ENCODE measurements at places on chromosomes 11 and 22.
A peak's percentile ranks its signal among the peaks of the same experiment; 100 is the strongest.

DNA sequence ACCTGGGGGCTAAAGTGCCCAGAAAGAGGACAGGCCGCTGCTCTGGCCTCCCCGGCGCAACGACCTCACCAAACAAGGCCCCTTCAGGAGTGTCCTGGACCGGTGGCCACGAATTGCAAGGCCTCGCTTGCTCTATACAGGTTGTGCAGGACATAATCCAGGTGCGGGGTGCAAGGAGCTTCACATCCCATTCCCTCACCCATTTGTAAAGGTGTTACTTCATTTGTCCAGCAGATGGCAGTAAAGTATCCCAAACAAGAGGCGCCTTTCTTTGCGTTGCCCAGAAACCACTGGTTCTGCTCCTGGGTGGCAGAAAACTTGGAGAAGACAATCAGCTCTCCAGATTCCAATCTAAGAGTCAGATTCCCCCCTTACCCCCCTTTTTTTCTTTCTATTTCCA is 35.9 kb upstream of the PRDM11 start:
- DNase-seq = no peak

DNA sequence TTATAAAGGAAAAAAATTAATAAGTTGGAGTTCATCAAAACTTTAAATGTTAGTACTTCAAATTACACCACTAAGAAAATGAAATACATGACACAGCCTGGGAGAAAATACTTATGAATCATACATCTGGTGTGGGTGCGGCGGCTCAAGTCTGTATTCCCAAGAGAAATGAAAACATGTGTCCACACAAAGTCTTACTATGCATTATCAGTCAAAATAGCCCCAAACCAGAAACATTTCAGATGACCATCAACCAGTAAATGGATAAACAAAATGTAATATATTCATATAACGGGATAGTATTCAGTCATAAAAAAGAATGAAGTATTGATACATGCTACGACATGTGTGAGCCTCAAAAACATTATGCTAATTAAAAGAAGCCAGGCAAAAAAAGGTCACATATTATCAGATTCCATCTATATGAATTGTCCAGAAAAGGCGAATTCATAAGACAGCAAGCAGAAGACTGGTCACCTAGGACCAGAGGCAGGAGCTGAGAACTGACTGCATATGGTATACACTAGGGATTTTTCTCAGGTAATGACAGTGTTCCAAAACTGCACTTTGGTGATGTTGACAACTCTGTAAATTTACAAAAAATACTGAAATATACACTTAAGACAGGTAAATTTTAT is 5.3 kb upstream of the AKIP1 start:
- DNase-seq = peak; percentile 61

DNA sequence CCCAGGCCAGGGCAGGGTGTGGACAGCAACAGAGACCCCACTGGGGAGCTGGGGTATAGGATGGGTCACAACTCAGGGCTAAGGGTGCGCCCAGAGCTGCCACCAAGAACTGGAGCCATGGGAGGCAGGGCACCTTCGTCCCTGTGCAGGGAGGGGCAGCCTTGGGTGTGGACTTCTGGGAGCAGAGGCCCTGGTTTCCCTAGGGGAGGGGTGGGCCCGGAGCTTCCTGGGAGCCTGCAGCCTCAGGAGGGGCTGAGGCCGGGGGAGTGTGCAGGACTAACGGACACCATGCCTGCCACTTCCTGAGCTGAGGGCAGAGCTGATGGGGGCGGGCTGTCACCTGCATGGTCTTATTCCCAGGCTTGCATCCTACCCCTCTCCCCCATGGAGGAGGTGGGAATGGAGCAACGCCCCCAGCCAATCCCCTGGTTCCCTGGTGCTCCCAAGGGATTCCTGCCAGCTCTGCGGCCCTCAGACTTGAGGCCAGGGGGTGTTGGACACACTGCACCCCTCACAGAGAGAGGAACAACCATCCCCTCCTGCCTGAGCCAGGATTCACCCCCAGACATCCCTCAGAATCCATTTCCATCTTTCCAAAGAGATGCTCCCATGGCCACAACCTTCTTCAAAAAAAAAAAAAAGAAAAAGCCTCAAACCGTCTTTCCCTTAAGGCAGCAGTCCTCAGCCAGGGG is 225.7 kb downstream of the CTTN start:
- no peak for DNase-seq

- DNase-seq = no peak
These were observed 206.2 kb upstream of the LRRC4C start for GRCh38 chr11:41665441-41666360.

DNA sequence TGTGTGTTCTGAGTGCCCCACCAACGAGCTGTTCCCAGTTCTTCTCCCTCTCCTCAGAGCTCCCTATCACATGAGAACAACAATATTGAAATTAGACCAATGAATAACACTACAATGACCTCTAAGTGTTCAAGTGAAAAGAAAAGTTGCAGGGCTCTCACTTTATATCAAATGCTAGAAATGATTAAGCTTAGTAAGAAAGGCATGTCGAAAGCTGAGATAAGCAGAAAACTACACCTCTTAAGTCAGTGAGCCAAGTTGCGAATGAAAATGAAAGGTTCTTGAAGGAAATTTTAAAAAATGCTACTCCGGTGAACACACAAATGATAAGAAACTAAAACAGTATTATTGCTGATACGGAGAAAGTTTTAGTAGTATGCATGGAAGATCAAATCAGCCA is 199.8 kb downstream of the GUCY1A2 start:
- no peak for DNase-seq

GRCh38 chr22:21444701-21445436 is 22.3 kb upstream of the TMEM191C start:
- no peak for DNase-seq

GRCh38 chr11:71992136-71992730 is 6.5 kb upstream of the IL18BP start:
- DNase-seq = no peak

DNA sequence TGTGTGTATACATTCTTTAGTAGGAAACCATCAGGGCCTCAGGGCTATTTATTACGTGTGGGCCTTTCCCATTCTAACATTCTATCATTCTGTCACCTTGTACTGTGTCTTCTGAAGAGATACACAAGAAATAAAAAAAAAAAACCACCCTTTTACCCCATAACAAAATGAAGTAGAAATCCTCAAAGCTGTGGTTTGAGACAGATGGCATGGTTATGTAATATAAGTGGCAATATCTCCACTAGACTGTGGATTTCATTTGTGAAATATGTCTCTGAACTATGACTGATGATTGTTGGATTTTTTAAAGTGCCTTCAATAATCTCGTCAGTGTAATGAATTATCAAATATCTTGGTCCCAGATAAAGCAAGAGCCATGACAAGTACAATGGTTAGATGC is 150.0 kb upstream of the BLID start:
- DNase-seq = no peak

DNA sequence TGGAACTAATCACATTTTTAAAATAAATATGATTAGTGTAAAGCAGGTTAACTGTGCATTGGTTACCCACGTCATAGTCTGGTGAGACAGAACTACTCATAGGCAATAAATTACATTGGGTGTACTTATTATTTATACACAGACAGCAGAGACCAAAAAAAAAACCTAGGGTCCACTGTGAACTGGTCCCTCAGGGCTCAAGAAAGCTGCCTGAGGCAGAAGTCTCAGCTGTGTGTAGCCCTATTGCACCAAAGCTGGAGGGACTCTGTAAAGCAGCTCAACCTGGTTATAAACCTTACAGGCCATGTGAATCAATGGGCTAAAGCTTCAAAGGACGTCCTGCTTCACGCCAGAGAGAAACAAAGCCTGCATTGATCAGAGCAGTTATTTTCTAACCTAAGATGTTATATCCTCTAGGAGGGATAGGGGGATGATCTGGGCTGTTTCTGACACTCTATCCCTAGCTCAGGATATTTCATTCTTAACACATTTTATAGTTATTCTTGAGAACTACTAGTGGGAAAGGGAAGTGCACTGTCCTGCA is 432.2 kb upstream of the ANO3 start:
- no peak for DNase-seq

DNA sequence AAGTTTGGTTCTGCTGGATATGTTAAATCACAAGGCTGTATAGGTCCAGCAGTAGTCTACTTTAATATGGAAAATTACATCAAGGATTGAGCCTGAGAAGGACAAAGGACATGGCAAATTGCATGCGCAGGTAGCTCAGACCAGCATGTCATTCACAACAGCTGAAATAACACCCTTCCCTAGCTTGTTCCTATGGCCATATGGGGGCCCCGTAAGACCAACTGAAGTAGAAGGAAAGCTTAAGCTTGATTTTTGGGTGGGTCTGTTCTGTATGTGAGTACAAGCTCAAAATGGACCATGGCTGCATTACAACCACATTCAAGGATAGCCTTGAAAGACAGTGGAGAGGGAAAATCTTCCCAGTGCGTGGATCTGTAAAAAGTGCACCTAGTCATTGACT is 20.6 kb upstream of the PDE3B start:
- DNase-seq = no peak

- DNase-seq = no peak
These were observed 24.8 kb upstream of the TTC12 start for GRCh38 chr11:113289431-113290187.

- no peak for DNase-seq
These were observed 537.6 kb downstream of the TBC1D22A start for GRCh38 chr22:47299863-47300697.

DNA sequence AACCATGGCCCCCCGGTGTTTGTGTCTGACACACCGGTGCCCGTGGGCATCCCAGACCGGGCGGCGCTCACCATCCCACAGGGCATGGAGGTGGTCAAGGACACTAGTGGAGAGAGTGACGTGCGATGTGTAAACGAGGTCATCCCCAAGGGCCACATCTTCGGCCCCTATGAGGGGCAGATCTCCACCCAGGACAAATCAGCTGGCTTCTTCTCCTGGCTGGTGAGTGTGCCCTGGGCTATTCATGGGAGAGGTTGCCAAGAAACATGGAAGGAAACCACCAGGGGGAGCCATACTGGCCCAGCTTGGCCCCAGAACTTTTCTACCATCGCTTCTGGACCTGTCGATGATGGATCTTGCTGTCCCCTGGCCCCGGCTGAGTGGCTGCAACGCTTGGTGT is 36.5 kb downstream of the PRDM11 start:
- DNase-seq = no peak

GRCh38 chr11:69138265-69138664 is 17.5 kb upstream of the SMIM38 start:
- DNase-seq = no peak

- no peak for DNase-seq
These were observed 73.9 kb upstream of the SEZ6L start for GRCh38 chr22:26095256-26095956.

DNA sequence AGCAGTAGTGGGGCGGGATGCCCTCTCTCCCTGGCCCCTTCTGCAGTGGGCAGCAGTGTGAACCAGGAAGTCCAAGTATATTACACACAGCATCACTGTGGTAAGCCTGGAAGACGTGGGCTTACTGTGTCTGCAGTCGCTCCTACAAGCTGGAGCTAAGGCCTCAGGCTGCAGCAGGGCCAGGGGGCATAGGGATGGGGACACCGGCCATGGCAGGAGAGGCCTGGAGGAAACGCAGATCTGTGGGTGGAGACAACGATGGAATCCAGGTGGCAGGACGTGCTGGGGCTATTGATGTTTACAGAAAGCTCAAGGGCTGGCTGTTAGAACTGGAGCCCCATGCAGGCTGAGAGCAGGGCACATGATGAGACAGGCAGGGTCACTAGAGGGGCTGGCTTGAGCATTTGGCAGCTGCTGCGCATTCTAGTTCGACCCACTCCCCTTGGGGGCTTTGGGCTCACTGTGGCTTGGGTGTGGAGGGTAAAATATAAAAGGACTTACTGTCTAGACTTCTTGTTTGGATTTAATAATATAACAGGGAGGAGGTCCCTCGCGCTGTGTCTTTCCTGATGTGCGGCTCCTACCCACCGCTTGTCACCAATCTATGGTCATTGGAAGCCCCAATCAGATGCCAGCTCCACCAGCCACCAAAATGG is 539.5 kb downstream of the TBC1D22A start:
- no peak for DNase-seq

DNA sequence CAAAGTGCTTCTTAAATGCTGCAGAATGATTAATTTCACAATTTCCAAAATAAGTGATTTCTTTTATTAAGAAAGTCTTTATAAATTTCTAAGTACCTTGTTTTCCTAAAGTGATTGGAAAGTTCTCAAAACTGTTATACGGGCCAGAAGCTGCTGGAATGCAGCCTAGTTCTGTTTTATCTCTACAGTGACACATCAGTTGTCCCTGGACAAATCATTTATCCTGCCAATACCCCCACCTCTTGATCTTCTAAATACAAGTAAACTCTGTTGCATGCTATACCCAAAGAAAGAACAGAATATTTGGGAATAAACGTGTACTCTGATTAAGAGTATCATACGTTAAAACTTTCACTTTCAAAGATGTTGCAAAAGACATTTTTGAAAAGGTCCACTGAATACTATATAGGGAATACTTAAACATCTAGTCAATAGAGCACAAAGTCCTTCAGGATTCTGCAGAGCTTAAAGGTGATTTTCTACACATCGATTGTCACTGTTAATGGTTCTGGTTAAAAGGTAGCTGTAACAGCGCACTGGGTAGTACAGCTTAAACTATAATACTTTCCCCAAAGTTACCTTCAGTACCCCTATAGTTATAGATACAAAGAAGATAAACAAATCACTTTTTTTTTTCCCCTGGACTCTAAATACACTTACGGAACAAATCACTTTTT is 92.1 kb upstream of the APOA1 start:
- no peak for DNase-seq

- no peak for DNase-seq
These were observed at the start of the genes MPST and TST for GRCh38 chr22:37019309-37020191. Gene MPST (plus strand): TSS chr22:37019742. CDS start chr22:37019837, 95 bp downstream. Gene TST (minus strand): TSS chr22:37019447. CDS start chr22:37018732, 715 bp downstream.

Data from BJ (cell line).